ENCODE measurements at places on chromosomes 2 and 18.

- DNase-seq: no peak
These were observed 370.0 kb downstream of the SLC4A3 start for GRCh38 chr2:219997341-219997851.

DNA sequence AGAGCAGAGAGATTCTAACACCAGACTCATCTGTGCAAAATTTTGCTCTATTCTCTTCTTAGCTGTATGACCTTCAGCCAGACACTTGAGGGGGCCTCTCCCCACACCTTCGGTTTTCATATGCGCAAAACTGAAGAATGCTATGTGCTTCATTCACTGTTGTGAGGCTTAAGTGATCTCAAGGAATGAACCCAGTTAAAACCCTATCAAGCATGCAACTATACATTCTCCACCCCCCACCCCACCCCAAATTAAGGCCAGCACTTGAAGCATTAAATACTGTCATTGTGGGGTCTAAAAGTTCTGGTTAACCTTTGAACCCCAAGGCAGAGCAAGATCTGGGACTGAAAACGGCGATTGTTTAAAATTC lies 10.0 kb downstream of the PCARE start:
- no peak for DNase-seq

DNA sequence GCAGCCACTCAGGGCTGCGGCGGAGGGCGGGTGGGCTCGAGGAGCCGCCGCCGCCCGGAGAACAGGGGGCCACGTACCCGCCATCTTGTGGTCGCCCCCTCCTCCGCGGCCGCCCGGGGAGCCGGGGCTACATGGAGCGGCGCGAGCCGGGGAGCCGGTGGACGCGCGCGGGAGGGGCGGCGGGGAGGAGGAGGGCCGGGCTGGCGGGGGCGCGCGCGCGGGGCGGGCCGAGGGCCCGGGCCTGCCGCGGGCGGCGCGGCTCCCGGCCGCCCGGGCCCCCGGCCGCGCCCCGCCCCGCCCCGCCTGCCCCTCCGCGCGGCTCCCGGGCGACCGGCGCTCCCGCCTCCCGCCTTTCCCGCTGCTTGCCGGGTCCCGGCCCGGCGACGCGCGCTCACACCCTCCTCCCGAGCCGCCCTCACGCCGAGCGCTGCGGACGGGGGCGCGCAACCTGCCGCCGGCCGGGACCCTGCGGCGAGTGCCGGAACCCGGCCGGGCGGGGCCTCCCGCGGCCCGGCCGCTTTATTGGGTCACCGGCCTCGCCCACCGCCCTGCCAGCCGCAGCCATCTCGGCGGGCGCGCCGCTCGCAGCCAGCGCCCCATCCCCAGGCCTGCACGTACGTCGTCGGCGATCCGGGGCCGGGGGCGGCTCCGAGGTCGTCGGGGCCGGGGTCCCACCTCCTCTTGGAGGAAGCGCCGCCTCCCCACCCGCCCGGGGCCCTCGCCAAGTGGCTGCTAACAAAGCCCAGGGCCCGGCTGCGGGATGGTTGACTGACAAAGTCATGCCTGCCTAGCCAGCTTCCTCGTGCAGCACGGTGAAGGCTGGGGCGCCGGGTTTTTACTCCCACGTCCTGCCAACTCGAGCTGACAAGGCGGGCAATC lies at the start of gene PPP4R1:
Gene PPP4R1, minus strand, starts transcription at position 159 of the 879 bp plus-strand sequence. Its CDS starts 75 bp downstream, at position 84.
- DNase-seq: peak; percentile 65

- DNase-seq: no peak
These were observed 44.7 kb upstream of the KIDINS220 start for GRCh38 chr2:8882094-8882493.

- DNase-seq: no peak
These were observed 117.8 kb downstream of the WDSUB1 start for GRCh38 chr2:159168707-159169106.

GRCh38 chr2:3500326-3500899 lies 18.9 kb downstream of the ADI1 start:
- no peak for DNase-seq

- DNase-seq: no peak
These were observed 50.7 kb downstream of the METTL8 start for GRCh38 chr2:171383134-171383533.

DNA sequence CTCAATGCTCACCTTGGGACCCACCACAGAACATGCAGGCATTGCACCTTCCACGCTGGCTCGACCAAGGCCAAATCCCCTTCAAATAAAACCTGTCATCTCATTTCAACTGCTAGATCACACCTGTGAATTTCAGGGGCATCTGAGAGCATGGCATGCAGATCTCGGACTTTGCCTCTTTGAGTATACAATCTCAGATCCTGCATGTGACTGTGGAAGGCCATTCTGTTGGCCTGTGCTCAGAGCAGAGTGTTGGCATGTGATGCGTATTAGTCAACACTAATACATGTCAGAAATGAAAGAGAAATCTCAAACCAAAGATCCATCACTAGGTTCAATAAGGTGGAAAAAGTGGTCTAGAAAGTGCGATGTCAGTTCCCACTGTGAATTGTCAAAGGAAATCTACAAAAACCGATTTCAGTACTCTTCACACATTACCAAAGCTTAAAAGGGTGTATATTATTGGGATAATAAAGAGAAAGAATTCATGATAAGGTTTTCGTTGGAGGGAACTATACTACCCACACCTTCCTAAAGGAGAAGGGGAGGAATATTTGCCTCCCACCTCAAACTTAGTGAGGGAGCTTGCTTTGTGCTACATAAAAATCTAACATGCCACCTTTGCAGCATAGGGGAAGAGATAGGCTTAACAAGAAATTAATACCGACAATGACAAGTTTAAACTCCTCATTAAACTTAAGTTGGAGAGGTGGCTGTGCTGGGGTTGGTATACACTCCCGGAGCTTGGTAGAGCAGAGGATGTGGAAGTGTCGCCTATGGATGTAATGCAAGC lies 7.8 kb downstream of the XDH start:
- DNase-seq: no peak

DNA sequence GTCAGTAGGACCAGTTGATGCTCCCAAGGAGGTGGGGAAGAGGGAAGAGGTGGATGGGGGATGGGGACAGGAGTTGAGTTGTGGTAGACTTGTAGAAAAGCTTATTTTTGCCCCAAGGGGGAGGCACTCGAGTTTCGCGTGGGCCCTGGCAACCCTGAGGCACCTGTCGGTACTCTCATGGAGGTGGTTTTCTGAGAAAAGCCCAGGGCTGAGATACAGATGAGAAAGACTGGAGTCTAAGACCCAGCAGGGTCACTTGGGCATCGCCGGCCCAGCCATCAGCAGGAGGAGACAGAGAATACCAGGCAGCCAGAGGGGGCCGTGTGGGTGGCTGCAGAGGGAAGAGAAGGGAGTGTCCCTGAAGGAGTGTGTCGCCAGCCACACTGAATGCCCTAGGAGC lies 57.7 kb upstream of the HPCAL1 start:
- no peak for DNase-seq

GRCh38 chr2:167133614-167134013 lies 245.3 kb downstream of the XIRP2 start:
- no peak for DNase-seq

DNA sequence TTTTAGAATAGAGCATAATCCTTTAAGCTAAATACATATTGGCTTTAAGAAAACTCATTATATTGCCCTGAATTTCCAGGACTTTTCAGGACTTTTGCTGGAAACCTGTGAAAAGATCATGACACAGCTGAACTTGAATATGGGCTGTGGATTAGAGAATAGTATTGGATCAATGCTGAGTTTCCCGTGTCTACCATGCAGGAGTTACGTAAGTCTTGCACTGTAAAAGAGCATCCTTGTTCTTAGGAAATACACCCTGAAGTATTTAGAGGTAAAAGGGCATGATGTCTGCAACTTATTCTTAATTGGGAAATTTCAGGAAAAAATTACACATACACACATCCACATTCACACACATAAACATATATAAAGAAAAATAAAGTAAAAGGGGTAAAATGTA lies 82.1 kb downstream of the ZFP36L2 start:
- no peak for DNase-seq

DNA sequence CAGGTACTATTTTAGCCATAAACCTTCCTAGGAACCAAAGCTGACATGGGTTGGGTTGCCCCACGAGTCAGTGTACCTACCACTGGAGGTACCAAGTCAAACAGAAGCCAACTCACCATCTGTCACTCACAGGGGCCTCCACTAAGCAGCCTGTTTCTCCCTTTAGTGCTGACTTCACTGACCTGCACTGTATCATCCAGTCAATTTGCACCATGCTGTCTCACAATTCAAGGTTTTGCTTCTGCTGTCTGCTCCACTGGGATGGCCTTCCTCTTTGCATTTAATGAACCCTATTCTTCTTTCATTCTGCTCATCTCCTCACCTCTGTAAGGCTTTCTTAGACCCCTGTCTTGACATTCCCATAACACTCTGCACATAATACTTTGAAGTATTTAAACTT lies 47.2 kb downstream of the EIF2AK3 start:
- no peak for DNase-seq

GRCh38 chr2:37192551-37192950 lies 3.7 kb upstream of the CEBPZOS start:
- no peak for DNase-seq

DNA sequence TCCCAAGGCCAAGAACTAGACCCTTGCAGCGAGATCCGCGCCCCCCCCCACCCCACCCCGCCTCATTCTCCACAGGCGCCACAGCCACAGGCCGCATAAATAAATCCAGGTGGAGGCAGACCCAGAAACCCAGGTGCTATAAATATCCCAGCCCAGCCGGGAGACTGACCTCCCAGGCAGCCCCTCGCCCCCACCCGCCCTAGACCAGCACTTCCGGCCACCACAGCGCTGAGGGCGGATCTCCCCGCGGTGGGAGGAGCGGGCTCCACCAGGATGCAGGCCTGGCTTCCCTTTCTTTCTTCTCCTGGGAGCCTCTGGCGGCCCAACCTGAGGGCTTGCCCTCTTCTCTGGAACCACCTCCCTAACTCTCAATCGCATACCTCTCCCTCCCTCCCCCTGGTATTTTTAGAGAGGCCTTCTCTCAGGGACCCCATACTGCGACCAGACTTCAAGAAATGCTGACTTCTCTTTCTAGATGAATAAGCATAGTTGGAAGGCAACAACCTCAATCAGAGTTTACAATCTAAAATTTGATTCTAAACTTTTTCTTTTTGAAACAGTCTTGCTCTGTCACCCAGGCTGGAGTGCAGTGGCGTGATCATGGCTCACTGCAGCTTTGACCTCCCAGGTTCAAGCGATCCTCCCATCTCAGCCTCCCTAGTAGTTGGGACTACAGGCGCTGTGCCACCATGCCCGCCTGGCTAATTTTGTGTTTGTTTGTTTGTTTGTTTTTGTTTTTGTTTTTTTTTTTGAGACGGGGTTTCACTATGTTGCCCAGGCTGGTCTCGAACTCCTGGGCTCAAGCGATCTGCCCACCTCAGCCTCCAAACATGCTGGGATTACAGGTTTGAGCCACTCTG lies 55.0 kb downstream of the PKDCC start:
- no peak for DNase-seq

DNA sequence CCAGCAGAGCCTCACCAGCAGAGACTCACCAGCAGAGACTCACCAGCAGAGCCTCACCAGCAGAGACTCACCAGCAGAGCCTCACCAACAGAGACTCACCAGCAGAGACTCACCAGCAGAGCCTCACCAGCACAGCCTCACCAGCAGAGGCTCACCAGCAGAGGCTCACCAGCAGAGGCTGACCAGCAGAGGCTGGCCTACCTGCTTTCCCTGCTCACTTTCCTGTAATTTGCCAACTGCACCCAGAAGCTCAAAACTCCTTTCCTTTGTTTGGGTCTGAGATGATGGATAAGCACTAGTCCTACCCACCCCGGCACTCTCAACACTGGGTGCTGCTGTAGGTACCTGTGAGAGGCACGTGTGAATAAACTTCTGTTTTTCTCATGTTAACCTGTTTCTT lies 36.4 kb upstream of the PXDN start:
- no peak for DNase-seq

DNA sequence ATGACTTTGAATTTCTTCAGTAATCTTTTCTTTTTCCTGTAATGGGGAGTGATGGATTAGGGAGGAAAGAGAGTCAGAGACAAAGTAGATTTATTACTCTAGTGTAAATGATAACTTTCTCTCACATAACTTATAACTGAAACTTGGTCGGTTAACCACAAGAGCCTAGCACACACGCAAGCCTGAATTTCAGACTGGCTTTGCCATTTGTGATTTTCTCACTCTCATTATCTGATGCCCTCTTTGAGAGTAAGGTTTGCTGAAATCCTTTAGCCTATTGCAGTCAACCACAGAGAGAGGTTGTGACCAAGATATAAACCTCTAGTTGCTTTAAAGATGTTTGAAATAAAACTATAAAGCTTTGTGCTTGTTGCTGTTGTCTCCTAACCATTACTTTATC lies 117.9 kb upstream of the NETO1 start:
- DNase-seq: no peak

DNA sequence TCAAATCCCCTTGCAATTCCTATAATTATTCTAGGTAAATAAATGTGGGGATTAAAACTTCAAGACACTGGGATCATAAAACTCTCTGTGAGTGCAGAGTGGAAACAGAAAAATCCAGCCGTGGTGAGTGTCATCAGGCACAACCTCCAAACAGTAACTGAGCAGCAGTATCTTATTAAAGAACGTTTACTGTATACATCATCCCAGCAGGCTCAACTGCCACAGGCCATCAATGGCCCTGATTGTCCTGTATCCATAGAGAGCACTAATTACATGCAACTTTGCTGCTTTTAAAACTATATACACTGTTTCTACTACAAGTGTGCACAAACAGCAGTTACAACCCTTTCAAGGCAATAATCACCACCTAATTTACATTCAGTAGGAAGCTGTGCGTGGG lies 23.9 kb downstream of the GAREM1 start:
- no peak for DNase-seq

DNA sequence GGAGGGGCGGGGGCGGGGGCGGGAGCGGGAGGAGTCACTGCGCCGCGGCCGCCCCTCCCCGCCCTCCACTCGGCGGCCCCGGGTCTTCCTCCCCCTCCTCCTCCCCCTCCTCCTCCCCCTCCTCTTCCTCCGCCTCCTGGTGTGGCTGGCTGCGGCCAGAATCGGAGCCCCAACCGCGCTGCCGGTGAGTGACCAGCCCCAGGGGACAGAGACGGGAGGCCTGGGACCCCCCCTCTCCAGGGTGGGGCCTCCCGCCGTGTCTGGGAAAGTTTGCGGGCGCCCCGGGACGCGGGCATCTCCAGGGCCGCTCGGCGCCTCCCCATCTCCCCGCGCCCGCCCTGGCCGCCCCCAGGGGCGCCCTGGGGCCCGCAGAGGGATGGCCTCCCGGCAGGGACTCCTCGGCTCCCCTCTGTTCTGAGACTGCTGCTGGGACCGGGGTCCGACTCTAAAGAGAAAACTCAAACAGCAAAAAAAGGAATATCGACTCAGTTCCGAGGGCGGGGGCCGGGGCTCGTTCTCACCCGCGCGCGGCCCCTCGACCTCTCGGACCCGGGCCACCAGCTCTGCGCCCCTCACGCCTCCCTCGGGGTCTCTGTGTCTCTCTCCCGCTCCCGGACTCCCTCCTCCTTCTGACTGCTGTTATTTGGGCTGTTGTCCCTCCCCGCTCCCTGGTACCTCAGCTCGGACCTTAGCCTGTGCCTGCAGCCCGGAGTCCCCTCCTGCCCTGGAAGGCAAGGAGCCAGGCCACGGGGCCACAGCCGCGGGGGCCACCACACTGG lies at the start of gene STON1:
Gene STON1, plus strand, starts transcription at position 122 of the 779 bp plus-strand sequence. CDS start 50,480 bp downstream, outside the sequence.
- peak; percentile 38 for DNase-seq

All from GM12892 (cell line).